ENCODE measurements at places on chromosomes 5 and 9.

DNA sequence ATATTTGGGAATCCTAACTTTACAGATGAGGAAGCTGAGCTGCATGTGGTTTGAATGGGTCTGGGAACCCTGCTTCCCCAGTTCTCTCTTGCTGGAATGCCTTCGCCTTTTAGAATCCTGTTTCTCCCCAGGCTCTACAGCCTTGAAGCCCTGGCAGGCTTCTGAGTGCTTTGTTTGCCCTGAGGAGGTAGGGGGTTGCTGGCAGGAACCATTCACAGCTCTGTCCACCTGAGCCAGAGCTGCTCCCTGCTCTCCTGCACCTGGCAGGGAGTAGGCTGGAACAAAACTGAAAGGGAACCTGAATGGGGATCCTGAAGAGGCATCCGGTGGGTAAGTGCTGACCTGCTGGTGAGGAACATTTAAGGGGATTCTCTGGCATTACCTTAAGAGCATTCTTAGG, 33.0 kb downstream of the KIF4B start:
- DNase-seq, result no peak

DNA sequence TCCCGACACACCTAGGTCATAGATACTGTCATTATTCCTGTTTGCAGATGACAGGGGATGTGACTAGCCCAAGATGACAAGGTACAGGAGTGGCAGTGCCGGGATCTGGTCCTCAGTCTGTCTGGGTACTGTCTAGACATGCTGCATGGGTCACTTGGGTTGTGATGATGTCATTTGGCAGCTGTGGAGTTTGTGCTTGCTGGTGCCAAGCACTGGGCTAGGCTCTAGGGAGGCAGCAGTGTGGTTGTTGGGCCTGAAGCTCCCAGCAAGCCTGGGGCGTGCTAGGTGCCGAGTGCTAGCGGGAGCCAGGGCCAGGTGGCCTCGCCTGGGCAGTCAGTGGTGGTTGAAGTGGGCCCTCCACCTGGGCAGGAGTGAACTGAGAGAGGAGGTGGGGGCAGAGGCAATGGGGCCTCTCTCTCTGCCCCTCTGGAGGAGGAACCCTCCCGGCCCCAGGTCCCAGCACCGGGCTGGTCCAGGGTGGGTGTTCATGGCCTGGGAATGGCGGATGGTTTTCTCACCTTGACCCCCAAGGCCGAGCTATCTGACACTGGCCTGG, 8.8 kb upstream of the ASB6 start:
- DNase-seq, result no peak

GRCh38 chr5:131999441-132000240, 11.8 kb downstream of the ACSL6 start:
- DNase-seq, result no peak

DNA sequence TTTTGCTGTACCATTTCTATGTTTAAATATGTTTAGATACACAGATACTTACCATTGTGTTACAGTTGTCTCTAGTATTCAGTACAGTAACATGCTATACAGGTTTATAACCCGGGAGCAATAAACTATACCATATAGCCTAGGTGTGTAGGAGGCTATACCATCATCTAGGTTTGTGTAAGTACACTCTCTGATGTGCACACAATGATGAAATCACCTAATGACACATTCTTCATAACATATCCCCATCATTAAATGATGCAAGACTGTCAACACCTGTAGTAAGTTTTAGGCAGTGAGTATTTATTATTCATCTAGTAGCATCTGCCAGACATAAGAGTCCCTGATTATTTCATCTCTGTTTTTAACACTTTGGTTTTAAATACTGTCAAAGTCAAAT, 7.3 kb upstream of the DHFR start:
- no peak for DNase-seq

DNA sequence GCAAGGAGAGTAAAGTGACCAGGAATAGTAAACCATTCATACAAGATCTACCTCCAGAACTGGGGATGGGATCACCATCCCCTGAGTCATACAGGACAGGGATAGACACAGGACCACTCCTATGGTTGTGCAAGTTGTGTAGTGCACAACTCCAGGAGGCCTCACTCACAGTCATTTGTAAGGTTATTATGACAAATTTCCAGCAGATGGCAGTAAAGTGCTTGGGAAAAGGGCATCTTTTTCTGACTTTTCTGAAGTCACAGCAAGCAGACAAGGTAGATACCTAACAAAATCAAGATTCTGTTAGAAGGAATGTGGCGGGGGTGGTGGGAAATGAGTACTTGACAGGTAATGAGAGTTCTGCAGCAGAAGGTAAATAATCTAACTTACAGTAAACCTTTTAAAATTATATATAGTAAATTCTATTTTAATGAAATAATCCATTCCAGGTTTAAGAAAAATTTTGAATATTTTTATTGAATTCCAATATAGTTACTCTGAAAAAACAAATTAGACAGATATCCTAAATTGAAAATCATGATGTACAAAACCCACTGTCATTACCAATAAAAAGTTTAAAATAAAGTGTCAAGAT, 16.7 kb upstream of the KIF27 start:
- DNase-seq, result no peak

GRCh38 chr5:35003018-35003957, 44.5 kb downstream of the AGXT2 start:
- DNase-seq, result peak; percentile 79

DNA sequence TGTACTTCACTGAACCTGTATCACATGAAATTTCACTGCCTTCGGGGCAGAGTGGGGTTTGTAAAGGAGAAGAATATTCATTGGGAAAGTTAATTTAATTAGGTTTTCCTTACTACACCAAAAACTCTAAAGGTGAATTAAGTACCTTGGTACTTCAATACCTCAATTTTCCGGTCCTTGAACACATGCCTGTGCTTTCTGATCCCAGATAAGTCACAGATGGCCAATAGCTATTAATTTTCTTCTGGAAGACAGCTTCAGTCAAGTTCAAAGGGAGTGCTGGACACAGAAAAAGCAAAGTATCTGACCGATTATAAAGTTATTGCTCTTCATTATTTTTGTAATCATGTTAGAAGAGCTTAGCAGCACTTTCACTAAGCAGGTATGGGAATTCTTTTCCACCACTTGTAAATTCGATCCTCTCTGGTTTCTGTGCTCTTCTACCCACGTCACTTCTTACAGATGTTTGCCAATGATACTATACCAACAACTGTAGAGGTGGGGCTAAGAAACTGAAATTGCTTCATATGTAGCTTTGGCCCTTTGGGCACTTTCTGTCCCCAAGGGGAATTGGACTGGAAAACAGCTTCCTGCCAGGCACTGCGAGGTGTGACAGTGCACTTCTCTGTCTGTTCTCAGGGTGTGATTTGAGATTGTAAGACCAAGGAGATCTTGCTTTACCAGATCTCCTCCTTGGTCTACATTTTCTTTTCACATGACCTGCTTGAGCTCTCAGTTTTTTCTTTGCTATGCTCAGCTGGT, 164.0 kb downstream of the CCDC192 start:
- DNase-seq, result no peak

- no peak for DNase-seq
Observed at GRCh38 chr9:110799396-110799795, 130.8 kb downstream of the MUSK start.

- DNase-seq, result no peak
Observed at GRCh38 chr5:116256717-116257116, 171.9 kb downstream of the COMMD10 start.

All from stimulated activated CD8-positive, alpha-beta memory T cell treated with anti-CD3 and anti-CD28 coated beads, Interleukin-4, amount 100 ng/mL, for 48 hours (primary cell).